Prostate gland (tissue), 2 donors: ENCODE measurements at places on chromosomes 3 and 15.

- DNase-seq: no peak
- H3K36me3 ChIP-seq: no peaks in the 10 kb centered on the region
- H3K27me3 ChIP-seq: no peaks in the 10 kb centered on the region
- H3K4me3 ChIP-seq: no peak overlapping the region
- H3K4me1 ChIP-seq: no peaks in the 10 kb centered on the region
These were observed 173.9 kb upstream of the CD96 start for GRCh38 chr3:111368056-111368455.

DNA sequence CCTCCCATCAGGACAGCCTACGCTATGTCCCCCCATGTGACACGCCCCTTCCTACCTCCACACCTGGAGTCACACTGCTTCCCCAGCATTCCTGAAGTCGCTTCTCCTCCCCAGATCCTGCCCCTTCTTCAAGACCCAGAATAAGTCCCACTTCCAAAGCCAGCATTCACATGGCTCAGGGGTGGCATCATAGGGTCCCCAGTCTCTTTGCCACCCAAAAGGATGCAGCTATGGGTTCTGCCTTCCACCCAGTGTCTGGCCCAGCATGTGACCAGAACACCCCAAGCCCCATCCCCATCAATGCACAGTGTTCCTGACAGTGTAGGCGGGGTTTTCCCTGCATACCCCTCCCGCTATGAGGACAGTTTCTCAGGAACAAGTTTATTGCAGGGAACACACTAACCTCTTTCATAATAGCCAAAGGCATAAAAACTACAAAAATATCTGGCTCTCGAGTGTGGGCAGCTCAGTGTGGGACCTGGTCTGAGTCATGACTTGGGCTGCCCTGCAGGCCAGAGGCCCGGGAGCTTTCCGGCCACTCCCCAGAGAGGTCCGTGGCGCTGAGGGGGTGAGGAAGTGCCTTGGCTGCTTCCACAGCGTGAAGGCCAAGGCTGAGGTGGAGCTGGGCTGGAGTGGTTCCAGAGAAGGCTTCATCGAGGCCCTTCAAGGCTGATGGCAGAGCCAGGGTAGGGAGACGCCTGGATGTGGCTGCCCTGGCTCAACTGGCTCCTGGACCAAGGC lies 5.8 kb downstream of the ISLR start:
- H3K4me3 ChIP-seq: no peak overlapping the region
- no peaks in the 10 kb centered on the region for H3K4me1 ChIP-seq
- no peak for DNase-seq
- peak overlapping the region; percentile 33 for H3K27ac ChIP-seq

GRCh38 chr15:74383695-74384565 lies 16.5 kb upstream of the CYP11A1 start:
- DNase-seq: no peak
- no peaks in the 10 kb centered on the region for H3K36me3 ChIP-seq
- no peak overlapping the region for H3K27ac ChIP-seq
- no peak overlapping the region for H3K4me3 ChIP-seq

- no peaks in the 10 kb centered on the region for H3K36me3 ChIP-seq
- H3K27ac ChIP-seq: no peak overlapping the region
- no peak for DNase-seq
- no peaks in the 10 kb centered on the region for H3K4me1 ChIP-seq
These were observed 5.6 kb upstream of the LRRC34 start for GRCh38 chr3:169818316-169818715.

GRCh38 chr3:5011555-5012256 lies 32.5 kb downstream of the BHLHE40 start:
- no peaks in the 10 kb centered on the region for H3K36me3 ChIP-seq
- DNase-seq: no peak
- no peak overlapping the region for H3K27ac ChIP-seq
- H3K4me1 ChIP-seq: no peaks in the 10 kb centered on the region
- H3K4me3 ChIP-seq: no peak overlapping the region
- H3K27me3 ChIP-seq: no peaks in the 10 kb centered on the region

DNA sequence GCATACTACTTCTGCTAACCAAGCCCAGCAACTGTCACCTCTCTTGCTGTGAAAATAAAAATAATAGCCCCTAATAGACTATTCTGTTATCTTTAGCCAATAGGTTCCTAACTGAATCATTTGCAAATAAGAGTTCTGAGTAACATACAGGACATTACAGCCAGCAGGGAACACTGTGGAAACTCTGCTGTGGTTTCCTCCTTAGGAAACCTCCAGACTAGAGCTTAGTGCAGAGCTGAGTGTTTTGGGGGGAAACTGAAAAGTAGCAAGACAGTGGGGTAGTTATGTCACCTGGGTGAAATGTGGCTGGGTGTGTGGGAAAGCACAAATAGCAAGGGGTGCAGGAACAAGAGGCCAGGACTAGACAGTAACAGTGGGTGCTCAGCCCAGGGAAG lies 32.4 kb downstream of the DZIP1L start:
- H3K4me3 ChIP-seq: no peak overlapping the region
- no peak overlapping the region for H3K27ac ChIP-seq
- H3K27me3 ChIP-seq: no peaks in the 10 kb centered on the region
- no peak for DNase-seq

DNA sequence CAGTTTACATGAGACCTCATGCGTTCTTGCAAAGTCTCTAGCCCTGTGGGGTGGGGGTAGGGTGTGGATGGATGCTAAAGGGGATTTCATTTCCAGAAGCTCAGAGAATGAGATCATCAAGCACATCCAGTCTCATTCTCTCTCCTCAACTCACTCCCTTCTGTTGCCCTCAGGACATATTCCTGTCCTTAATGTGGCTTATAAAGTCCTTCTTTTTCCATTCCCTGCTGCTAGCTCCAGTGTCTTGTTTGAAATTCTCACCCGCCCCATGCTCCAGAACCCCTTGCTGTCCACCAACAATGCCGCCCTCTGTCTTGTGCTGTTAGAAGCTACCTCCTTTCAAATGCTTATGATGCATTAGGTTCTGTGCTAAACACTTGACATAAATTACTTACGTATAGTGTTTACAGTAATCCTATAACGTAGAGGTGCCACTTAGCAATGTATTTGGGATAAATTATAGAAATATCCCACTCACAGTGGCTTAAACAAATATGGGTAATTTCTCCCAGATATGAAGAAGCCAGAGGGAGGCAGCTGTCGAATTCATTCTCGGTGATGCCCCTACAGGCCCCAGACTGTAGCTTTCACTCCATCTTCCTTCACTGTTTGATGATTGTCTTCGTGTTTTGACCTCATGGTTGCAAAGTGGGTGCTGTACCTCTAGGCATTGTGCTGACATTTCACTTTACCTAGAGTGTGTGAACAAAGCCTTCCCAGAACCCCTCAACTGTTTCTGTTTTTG lies 273.1 kb upstream of the TBL1XR1 start:
- no peaks in the 10 kb centered on the region for H3K36me3 ChIP-seq
- no peaks in the 10 kb centered on the region for H3K27me3 ChIP-seq
- H3K27ac ChIP-seq: peak overlapping the region; percentile 44
- DNase-seq: no peak
- peaks cover 6% of the 10 kb centered on the region for H3K4me1 ChIP-seq
- H3K4me3 ChIP-seq: no peak overlapping the region

GRCh38 chr15:89669309-89669865 lies 9.8 kb downstream of the PLIN1 start:
- H3K36me3 ChIP-seq: no peaks in the 10 kb centered on the region
- H3K4me1 ChIP-seq: no peaks in the 10 kb centered on the region
- no peak overlapping the region for H3K27ac ChIP-seq
- H3K4me3 ChIP-seq: no peak overlapping the region
- no peaks in the 10 kb centered on the region for H3K27me3 ChIP-seq

GRCh38 chr3:119413603-119414280 lies 49.7 kb downstream of the TMEM39A start:
- no peaks in the 10 kb centered on the region for H3K4me1 ChIP-seq
- no peak overlapping the region for H3K27ac ChIP-seq
- DNase-seq: no peak
- no peak overlapping the region for H3K4me3 ChIP-seq
- H3K27me3 ChIP-seq: no peaks in the 10 kb centered on the region

GRCh38 chr3:46193436-46193835 lies 14.7 kb downstream of the CCR1 start:
- no peaks in the 10 kb centered on the region for H3K27me3 ChIP-seq
- no peak overlapping the region for H3K27ac ChIP-seq

DNA sequence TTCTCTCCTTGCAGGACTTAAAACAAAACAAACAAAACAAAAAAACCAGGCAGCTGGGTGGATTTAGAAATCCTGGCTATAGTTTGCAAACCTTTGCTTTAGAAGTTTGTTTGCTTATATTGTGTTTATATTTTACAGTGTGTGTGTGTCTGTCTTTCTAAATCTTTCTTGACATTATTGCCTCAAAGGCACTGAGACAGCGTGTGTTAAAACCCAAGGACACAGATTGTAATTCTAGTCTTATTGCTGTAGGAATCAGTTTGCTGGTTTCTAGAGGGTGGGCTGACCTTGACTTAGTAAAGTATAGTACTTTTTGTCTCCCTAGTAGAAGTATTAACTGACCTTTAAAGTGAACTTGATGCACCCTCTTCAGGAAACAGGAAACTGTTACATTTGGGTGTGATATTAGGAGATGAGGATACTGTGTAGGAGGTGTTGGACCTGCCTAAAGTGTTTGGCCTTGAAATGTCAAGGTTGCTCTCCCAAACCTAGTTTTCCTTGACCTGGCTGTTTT lies 71.0 kb downstream of the TCF12 start:
- H3K27me3 ChIP-seq: no peaks in the 10 kb centered on the region
- no peak for DNase-seq
- no peak overlapping the region for H3K4me3 ChIP-seq
- no peak overlapping the region for H3K27ac ChIP-seq
- no peaks in the 10 kb centered on the region for H3K36me3 ChIP-seq

GRCh38 chr3:123633530-123633929 lies 48.7 kb upstream of the HACD2 start:
- peak overlapping the region; percentile 67 for H3K27ac ChIP-seq
- no peak overlapping the region for H3K4me3 ChIP-seq
- H3K36me3 ChIP-seq: no peaks in the 10 kb centered on the region
- H3K4me1 ChIP-seq: peaks cover 20% of the 10 kb centered on the region

DNA sequence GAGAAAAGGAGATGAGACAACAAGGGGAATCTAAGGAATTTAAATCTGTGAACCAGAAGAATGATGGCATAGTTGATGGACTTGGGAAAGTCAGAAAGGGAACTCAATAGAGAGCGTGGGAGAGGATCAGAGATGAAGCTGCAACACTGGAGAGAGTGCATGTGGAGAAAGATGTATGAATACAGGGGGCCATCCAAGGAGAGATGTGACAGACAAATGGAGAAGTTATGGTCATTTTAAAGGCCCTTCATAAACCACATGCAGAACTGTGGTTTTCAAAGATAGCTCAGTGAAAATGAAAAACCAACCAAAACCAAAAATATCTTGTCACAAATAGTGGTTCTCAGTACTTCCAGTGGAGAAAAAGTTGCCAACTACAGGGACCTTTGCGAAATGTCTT lies 265.2 kb downstream of the SUCLG2 start:
- H3K4me1 ChIP-seq: no peaks in the 10 kb centered on the region
- no peak for DNase-seq
- H3K36me3 ChIP-seq: no peaks in the 10 kb centered on the region
- no peak overlapping the region for H3K27ac ChIP-seq
- no peaks in the 10 kb centered on the region for H3K27me3 ChIP-seq
